NCI-H1417 (cell line): ENCODE measurements at places on chromosomes 12 and 14.

GRCh38 chr12:42679466-42679865 is 89.9 kb upstream of the PRICKLE1 start:
- no peak for DNase-seq

GRCh38 chr14:22907429-22907828 is 11.5 kb downstream of the RBM23 start:
- DNase-seq = no peak

DNA sequence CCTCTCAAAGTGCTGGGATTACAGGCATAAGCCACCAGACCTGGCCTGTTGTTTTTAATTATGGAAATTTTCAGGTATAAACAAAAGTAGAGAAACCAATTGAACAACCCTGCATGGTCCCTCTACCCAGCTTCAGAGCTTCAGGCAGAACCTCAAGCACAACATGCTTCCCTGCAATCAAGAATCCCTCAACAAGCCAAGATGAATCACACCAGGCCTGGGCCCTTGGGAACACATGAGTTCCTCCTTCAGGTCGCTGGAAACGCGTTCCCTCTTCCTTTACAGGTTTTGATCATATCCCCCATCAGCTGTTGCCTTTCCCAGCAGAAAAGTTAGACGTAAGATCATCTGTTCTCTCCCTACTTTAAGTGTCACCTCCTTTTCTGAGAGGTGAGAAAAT is 20.5 kb upstream of the CORO1C start:
- DNase-seq = no peak

- no peak for DNase-seq
Observed at GRCh38 chr12:24701343-24701742, 247.6 kb downstream of the BCAT1 start.

DNA sequence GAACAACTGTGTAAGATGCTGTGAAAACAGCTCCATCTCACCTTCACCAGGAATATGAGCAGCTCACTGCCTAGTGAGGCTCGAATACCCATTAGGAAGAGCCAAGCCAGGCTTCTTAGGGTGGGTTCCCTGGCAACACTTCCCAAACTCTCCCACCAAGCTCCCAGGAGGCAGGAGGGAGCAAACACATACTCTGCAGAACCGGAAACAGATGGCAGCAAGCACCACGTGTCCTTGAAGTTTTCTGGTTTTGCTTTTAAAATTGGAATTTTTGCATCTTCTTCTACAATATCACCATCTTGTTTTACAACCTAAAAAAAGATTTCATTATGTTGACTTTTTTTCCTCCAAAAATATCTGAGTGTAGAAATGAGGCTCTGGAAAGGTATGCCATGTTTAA is 186.7 kb downstream of the ZFP36L1 start:
- no peak for DNase-seq

DNA sequence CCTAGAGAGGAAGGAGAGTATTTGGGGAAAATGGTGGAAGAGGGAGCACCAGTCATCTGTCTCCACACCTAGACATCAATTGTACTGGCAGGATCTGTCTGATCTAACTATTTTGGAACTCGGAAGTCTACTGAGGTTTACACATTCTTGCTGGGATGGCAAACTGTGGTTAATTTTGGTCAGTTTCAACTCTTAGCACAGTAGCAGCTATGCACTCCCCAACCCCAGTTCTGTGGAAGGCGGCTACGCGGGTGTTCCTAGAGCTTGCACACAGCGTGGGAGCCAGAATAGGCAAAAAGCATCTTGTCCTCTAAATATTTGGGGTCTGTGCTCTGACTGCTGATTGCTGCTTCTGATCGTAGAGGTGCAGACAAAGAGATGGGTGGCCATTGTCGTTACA is 33.8 kb downstream of the TECPR2 start:
- DNase-seq = no peak
